ENCODE measurements at places on chromosomes 5 and 9.
A peak's percentile ranks its signal among the peaks of the same experiment; 100 is the strongest.

DNA sequence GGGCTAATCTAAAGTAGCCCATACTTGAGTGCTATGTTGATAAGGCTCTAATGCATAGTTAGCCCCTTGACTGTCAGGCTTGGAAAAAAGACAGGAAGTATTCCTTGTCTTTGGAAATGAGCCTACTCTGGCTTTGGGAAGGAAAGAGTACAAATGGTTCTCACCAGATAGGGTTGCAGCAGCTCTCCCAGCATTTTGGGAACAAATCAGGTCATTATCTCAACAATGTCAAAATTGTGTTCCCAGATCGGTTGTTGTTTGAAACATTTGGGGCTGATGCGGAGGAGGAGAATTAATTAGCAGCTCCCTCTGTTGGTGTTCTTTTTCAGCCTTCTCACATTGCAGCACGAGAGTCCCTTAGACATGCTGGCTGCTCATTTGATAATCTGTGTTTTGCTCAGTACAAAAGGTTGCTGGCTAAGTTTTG lies 294.7 kb upstream of the DMRT1 start:
- no peak for DNase-seq

GRCh38 chr5:147635882-147636728 lies 126.2 kb upstream of the DPYSL3 start:
- no peak for DNase-seq

GRCh38 chr5:4447657-4448056 lies 692.5 kb upstream of the ADAMTS16 start:
- no peak for DNase-seq

DNA sequence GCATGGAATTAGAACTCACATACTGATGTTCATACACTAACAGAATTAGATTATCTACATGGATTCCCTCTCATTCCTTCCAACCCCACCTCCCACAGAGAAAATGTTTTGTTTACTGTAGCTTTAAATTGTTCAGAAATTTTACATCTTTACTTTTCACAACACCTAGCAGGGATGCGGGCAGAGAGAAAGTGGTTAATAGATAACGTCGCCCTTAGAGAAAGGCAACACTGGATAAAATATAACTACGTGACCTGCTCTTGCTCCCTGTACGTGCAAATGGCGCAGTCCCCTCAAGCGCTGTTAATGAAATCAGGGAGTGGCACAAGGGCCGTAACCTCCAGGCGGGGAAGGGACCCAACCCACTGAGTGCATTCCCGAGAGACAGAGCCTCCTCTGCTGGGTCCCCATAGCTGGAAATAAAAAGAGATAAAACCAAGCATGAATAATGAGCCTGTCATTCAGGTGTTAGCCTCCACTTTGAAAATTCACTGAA lies 125.3 kb upstream of the DAPK1 start:
- no peak for DNase-seq

DNA sequence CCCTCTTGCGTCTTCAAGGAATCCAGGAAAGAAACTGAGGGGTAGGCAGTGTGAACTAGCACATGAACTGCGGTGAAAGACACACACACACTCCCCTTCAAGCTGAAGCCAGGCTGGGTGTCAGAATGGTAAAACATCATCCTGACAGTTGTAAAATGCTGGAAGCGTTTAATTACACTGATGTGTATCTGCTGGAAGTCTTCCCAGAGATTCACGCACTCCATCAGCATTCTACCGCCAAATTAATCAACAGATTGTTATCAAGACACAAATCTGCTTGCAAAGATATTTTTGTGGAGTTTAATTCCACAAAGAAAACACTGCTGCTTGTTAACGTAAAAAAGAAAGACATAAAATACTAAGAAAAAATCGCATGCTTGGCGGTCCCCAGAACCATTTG lies 241.0 kb upstream of the NFIL3 start:
- no peak for DNase-seq

DNA sequence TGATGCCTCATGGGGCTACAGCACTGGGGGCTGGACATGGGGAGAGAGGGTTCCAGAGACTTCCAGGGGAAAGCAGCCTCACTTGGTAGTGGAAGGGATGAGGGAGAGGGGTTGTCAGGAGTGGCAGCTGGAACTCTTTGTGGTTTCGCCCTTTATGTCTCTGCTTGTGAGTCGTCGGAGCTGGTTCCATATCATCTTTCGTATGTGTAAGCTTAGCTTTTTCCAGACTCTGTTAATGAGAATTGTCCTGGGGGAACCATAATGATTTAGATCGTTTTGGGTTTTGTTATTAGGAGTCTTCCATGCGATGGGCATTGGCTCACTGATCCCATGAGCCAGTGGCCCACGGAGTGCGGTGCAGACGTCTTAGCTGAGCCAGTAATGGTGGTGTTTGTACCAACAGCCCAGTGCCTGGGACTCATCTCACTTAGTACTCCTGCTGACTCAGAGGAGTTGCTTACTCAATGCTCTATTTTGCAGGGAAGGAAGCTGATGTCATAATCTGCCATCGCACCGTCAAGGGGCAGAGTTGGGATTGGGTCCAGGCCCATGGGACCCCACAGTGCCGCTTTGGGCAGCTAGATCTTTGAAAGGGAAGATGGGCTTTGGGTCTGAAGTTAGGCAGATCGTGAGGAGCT lies 48.5 kb downstream of the NEK6 start:
- DNase-seq, result no peak

DNA sequence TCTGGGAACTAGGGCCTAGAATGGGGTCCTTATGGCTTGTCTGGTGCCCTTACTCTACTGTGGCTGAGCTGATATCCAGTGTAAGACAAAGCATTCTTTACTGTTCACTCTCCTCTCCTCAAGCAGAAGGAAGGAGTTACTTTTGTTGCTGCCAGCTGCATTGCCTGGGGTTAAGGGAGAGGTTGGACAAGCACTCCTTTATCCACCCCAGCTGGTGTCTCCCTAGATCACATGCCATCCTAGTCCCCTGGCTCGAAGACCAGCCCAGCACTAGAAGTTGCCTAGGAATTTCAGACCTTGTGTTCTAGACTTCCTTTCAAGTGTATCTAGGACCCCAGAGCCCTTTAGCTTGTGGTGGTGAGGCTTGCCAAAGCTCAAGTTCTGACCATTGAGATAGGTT lies 1051.5 kb upstream of the C9orf72 start:
- DNase-seq, result no peak

GRCh38 chr5:133924221-133924920 lies 44.1 kb downstream of the C5orf15 start:
- DNase-seq, result no peak

DNA sequence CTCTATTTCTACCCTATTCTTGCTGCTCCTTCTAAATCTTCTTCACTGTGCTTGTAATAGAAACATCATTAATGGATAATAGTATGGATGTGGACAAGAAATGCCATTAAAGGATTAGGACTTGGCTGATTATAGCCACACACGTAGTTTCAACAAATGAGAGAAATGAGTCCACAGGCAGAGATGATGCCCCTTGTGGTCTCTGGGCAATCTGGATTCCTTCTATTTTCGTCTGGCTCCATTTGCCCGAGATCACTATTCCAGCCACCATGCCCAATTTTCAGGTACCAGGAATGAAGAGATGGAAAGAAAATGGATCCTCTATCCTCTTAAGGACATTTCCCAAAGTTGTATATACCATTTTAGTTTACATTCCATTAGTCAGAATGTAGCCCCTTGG lies 13.2 kb downstream of the VLDLR start:
- DNase-seq, result no peak

DNA sequence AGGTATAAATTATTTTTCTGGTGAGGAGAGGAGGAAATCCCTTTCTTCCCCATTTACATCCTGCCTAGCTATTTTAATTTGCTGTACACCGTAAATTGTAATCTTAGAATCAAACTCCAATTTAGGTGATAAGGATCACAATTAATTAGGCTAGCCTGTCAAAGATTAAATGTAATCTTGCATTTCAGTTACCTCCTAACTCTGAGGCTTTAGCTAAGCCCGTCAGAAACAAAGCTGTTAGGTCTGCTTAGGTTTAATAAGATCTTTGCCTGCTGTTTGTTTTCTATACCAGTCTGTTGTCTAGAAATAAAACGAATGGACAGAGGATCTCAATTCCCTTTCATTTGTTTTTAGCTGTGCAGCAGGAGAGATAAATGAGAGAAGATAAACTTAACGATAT lies 51.5 kb downstream of the PIK3R1 start:
- no peak for DNase-seq

- no peak for DNase-seq
Observed at GRCh38 chr5:164941132-164941531, 1435.7 kb downstream of the MAT2B start.

GRCh38 chr5:33748754-33749153 lies 143.0 kb downstream of the ADAMTS12 start:
- no peak for DNase-seq

GRCh38 chr5:169029661-169030274 lies 271.2 kb downstream of the SLIT3 start:
- no peak for DNase-seq

- no peak for DNase-seq
Observed at GRCh38 chr9:121944711-121945191, 148.4 kb downstream of the TTLL11 start.

- DNase-seq, result peak; percentile 78
Observed at GRCh38 chr5:88680253-88681132, 202.5 kb downstream of the MEF2C start.

GRCh38 chr5:79843450-79844388 lies 147.3 kb downstream of the MTX3 start:
- DNase-seq, result no peak

- no peak for DNase-seq
Observed at GRCh38 chr9:97373331-97373730, 38.6 kb upstream of the TDRD7 start.

- DNase-seq, result no peak
Observed at GRCh38 chr5:170473642-170474041, 30.2 kb upstream of the KCNIP1 start.

GRCh38 chr5:118891252-118891651 lies 97.1 kb downstream of the DTWD2 start:
- DNase-seq, result no peak

GRCh38 chr5:161051920-161052500 lies 200.0 kb upstream of the ATP10B start:
- DNase-seq, result no peak

DNA sequence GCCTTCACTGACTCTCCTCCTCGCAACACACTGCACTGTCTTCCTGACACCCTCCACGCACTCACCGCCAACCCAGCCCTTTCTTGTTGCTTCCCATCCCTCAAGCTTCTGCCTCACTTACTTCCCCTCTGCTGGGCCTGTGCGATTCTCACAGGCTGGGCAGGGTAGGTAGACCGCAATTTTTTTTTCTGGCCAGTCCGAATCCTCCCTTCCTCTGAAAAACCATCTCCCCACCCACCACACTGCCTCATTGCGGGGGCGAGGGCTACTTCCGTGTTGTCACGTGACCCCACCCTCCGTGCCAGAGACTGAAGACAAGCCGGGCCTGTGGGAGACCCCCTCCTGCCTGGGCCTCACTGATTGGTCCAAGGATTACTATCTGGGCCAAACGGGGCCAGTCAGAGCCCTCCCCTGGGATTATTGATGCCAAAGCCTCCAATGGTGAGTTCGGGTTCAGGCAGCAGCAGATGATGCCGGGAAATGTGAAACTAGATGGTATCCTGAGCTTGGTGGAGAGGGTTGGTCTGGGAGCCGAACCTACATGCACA lies 73.1 kb downstream of the STK10 start:
- peak; percentile 79 for DNase-seq

DNA sequence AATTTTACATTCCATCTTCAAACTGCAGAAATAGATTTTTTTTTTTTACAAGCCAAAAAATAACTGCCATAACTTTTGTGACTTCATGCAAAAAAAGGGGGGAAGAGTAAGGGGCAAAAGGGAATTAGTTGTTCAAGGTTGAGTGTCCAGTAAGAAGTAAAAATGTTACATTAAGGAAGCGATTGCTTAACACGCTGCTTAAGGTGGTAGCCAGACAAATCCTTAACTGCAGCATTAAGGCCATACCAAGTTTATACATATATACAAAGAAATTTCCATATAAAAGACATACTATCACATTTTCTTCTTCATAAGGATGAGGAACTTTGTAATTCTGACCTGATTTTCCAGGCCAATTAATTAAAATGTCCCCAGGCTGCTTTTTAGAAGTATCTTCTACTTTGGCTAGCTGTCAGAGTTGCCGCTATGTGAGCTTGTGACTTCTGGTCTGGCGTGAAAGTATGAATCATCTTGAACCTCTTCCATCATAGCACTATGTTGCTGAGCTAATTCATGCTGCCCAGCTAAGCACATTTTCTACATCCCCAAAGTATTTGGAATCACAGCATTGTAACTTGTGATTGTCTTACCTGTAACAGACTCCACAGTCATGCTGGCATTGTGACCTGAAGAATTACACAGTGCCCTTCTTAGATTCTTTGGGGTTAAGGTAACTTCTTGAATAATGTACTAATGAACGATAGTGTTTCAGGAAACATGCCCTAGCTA lies 40.0 kb downstream of the G3BP1 start:
- DNase-seq, result no peak

GRCh38 chr5:111854186-111854585 lies 97.2 kb upstream of the NREP start:
- no peak for DNase-seq

DNA sequence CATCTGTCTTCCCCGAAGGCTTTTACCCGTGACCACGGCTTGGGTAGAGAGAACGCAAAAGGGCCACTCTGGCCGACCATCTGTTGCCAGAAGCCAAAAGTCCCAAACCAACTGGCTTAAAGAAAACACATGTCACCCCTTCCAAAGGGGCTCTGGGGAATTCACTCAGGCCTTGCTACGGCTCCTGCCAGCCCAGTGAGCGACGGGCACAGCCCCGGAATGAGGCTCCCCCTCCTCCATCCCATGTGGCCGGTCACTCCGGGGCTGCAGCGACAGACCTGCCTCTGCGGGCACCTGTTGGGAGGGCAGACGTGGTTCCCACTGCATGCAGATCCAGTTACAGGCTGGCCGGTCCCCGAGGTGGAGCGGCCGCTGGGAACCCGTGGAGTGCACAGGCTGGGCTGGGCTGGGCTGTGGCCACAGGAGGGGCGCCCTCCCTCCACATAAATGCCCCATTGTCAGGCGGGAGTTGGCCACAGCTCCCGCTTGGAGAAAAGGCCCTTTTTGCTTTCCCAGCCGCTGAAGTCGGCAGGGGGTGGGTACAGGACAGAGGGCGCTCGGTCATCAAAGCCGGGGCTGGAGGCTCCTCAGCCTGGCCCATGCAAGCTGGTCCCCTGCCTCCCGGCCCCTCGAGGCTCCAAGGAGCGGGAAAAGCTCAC lies 19.9 kb downstream of the NOTCH1 start:
- no peak for DNase-seq

DNA sequence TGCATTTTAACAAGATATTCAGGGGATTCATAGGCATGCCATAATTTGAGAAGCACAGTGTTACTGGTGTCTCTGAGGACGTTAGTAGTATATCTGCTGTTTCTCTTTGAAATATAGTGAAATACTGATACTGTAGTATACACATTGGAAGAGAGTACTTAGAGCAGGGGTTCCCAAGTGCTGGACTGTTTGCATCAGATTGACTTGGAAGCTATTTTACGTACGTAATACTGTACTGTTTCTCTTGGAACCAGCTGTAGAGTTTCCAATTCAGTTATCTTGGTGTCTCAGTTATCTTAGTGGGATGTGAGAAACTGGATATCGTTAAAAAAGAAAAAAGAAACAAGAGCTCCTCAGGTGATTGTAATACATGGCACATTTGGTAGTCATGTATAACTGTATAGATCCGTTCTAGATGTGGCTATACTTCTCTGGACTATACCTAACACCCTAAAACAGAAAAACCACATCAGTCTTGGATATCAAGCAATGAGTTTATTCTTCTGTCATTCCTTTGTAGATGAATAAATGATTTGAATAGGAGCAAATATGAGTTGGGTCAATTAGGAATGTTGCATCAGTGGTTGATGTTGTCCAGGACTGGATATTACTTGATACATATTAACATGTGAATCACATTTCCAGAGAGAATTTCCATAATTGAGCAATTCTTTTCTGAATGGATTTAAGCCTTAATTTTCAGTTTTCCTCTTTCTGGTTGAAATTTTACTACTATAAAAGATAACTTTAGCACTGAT lies 33.4 kb downstream of the PRRC1 start:
- no peak for DNase-seq
